Natural killer cell treated with Interleukin-12 subunit alpha and Interleukin-12 subunit beta and Interleukin-15 and Interleukin-18, amount 100 ng/mL, for 72 hours (primary cell): ENCODE measurements at places on chromosomes 7 and 10. TPM values are rescaled to one million over a fixed set of nuclear protein-coding genes. Genes with fewer than 3 reads are reported as not detected.
A peak's percentile ranks its signal among the peaks of the same experiment; 100 is the strongest.

Gene TFPI2
- not detected for total RNA-seq

Gene PDE1C
- total RNA-seq = 0.39 TPM

Gene TAC1
- not detected for total RNA-seq

DNA sequence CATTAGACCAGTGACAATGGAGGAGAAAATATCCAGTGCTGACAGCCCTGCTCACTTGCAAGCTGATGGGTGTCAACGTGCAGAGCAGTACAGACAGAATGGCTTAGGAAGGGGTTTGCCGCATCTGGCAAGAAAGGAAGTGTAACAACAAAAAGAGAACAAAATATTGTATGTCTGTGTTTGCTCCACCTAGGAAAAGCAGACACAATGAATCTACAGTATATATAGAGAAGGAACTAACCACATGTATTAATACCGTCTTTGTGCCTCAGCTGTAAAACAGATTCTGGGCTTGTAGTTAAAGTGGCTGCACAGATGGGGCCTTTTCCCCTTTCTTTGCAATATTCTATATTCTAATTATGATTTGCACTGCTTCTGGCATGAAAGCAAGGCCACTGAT, 281.1 kb upstream of the MEOX2 start:
- no peak for DNase-seq

DNA sequence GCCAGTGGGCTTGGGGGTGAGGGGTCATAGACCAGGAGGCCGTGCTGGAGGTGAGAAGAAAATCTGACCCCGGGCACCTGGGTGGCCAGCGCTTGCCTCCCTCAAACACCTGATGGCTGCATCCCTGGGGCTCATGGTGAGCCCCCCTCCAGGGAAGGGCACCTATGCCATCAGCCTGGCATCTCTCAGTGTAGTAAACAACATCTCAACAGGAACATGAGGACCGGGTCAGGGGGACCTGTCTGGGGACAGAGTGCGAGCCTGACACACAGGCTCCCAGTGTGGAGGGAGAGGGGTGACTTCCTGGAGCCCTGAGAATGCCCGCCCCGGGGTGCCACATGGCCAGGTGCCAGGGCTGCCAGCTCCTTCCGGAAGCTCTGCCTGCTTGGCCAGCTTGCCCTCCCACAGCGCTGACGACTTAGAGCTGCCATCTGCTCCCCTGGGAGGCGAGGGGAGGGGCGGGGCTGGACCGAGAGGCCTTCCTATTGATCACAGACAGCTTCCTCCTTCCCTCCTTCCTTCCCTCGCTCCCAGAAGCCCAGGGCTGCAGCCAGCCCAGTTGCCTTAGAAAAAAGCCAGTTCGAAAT, 12.3 kb downstream of the STX1A start:
- peak; percentile 57 for DNase-seq

- no peak for DNase-seq
Observed at GRCh38 chr10:45592926-45593325, 79.6 kb downstream of the ZFAND4 start.

- no peak for DNase-seq
Observed at GRCh38 chr7:104137971-104138370, 69.8 kb downstream of the ORC5 start.
